ENCODE measurements at places on chromosomes 4 and X. TPM values are rescaled to one million over a fixed set of nuclear protein-coding genes. Genes with fewer than 3 reads are reported as not detected.

The TBC1D8B gene
- total RNA-seq = 6.7 TPM

The LONRF3 gene
- total RNA-seq = 0.09 TPM

The SMR3B gene
- not detected for total RNA-seq

The SATL1 gene
- total RNA-seq = not detected

The PF4V1 gene
- total RNA-seq = not detected

The LEF1 gene
- not detected for total RNA-seq

The MAGEA6 gene
- total RNA-seq = not detected

The BEX3 gene
- total RNA-seq = 267 TPM

The RRH gene
- not detected for total RNA-seq

The SRPX gene
- 708 TPM for total RNA-seq

The TMEM47 gene
- total RNA-seq = 38.6 TPM
